Activated T-helper 17 cell treated with anti-CD3 and anti-CD28 coated beads, Interleukin-2, amount 50 U/mL, for 72 hours (primary cell): ENCODE measurements at places on chromosomes 13 and 19. TPM values are rescaled to one million over a fixed set of nuclear protein-coding genes. Genes with fewer than 3 reads are reported as not detected.

DNA sequence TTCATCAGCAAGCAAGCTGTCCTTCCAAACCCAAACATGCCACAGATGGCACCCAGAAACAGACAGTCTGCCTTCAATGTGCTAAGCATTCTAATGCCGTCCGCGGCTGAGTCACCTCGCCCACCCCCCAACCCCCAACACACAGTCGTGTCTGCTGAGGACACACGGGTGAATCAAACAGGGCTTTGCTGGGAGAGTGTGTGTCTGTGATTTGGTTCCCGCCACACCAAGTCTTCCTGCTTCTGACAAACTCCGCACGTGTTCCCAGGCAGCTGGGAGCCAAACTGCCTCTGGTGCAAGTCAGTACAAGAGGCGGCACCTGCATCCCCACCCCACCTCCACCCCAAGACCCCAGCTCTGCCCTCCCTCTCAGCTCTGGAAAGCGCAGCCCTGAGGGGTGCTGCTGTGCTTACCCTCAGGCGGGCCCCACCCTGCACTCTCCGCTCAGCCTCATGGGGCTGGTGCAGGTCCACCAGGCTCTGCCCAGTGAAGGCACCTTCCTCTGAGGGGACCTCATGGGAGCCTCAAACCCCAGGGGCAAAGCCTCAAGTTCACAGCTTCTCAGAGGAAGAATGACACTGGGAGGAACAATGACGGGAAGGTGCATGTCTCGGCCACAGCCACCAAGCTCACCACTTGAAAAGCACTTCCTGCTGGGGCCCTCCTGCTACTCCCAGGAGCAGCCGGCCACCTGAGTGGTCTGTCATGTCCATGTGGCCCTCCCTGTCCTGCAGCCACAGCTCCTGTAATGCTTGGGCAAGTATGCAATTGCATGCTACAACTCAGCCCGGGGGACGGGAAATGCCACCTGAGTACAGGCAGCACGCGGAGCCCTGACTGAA is 15.0 kb upstream of the SLC35E1 start:
- no peak for ATAC-seq

GRCh38 chr13:34207872-34208271 is 389.9 kb downstream of the RFC3 start:
- no peak for ATAC-seq

GRCh38 chr13:50365408-50366391 is 350.5 kb downstream of the KCNRG start:
- ATAC-seq, result peak; percentile 66

The ZNF91 gene
- total RNA-seq, result 23.7 TPM

- ATAC-seq, result no peak
Measured at GRCh38 chr19:2977746-2978138, 378 bp downstream of the TLE6 start.

The IZUMO1 gene
- total RNA-seq, result not detected

The C19orf81 gene
- not detected for total RNA-seq

DNA sequence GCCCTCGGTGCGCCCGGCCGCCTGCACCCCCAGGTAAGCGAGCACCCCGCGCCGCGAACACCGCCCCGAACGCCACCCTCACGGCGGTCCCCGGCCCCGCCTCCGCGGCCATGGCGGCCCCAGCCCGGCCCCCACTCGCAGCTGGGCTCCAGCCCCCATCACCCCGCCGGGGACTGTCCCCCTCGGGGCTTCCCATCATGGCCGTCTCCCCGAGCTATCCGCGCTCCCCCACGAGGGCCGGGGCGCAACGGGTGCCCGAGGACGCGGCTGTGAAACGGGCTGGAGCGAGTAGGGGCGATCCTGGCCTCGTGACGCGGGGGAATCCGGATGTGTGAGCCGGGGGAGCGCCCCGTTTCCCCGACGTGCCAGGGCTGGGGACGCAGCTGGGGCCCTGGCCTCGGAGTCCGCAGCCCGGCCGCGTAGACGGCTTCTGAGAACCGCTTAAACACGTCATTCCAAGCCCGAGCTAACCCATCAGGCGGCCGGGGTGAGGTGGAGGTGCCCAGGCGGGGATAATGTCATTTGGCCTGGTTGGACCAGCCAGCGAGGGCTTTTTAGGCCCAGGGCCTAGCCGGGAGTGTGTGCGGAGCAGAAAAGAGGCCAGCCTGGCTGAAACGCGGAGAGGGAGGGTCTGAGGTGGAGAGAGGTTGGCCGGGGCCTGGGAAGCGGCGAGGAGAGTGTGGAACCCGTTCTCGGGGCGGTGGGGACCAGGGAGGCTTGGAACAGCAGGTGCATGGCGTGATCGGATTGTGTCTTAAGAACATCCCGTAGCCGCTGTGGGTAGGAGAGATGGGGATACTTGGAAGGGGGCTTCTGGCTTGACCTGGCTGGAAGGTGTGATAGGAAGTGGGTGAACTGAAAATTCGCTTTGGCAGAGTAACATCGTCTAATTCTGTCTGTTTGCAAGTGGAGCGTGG is 550 bp downstream of the CERS4 start:
- peak; percentile 85 for ATAC-seq

The SHC2 gene
- not detected for total RNA-seq

The ZNF493 gene
- 10.4 TPM for total RNA-seq

DNA sequence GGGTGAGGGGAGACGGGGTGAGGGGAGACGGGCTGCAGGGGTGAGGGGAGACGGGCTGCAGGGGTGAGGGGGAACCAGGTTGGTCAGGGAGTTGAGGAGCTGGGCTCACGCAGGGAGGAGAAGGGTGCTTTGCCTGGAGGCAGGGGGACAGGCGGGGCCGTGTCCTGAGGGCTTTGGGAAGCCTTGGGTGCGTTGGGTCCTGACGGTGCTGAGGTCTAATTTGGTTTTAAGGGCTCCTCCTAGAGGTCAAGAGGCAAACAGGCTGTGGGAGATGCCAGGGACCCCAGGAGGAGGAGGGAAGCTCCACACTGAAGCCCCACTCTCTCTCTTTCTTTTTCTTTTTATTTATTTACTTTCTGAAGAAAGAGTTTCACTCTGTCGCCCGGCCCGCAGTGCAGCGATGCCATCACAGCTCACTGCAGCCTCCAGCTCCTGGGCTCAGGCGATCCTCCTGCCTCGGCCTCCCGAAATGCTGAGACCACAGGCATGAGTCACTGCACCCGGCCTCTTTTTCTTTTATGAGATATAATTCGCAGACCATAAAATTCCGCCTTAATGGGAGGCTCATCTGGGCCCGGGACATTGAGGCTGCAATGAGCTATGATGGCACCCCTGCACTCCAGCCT is 9.3 kb upstream of the MISP start:
- ATAC-seq, result no peak

DNA sequence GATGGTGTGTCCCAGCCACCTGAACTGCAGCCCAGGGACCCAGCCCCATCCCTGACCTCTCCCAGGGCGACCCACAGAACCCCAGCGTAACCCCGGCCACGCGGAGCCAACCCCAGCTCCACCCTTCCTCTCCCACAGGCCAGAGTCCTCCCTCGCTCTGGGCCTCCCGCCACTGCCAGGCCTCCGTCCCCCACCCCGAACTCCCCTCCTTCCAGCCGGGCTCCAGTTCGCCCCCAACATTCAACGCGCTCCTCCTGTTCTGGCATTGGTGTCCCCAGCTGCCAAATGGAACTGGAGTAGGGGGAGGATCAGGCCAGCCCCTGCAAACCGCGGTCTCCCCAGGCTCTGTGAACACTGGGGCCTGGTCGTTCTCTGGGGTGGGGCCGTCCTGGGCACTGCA is 7.4 kb downstream of the LINGO3 start:
- ATAC-seq, result no peak

GRCh38 chr13:82688400-82688994 is 1193.8 kb downstream of the SLITRK1 start:
- ATAC-seq, result peak; percentile 76

GRCh38 chr13:112513761-112514160 is 74.2 kb downstream of the TUBGCP3 start:
- ATAC-seq, result no peak

DNA sequence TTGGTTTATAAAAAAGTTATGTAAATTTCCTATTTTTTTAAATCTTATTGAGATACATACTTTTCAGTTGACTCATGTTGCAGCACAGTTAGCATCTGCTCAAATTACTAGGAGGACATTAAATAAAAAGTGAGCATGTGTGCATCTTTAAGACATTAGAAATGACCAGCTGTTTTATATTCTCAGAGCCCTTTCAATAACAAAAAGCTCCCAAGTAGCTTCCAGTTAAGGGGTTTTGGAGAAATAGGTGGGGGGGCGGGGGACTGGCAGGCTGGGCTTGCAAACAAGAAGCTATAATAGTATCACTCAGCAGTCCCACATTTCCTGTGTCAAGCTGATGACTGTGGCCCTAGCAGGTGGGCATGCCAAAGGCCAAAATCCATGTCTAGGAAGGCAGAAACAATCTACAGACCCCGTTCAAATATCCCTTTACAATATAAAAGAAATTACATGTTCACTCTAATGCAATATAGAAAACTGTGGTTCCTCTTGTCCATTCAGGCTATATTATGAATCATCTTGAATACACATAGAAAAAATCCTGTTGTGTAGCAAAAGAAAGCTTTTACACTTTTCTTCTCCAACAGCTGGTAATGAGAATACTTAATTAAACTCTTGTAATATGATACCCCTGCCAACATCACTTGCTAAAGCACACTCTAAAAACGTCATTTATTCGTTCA is 1713.2 kb upstream of the SLC10A2 start:
- no peak for ATAC-seq

GRCh38 chr13:99258946-99259345 is 767 bp upstream of the GPR18 start:
- peak; percentile 43 for ATAC-seq

- ATAC-seq, result no peak
Measured at GRCh38 chr13:68984688-68985319, 1122.8 kb upstream of the ATXN8OS start.

- ATAC-seq, result no peak
Measured at GRCh38 chr13:42567906-42568305, 6.0 kb upstream of the TNFSF11 start.

DNA sequence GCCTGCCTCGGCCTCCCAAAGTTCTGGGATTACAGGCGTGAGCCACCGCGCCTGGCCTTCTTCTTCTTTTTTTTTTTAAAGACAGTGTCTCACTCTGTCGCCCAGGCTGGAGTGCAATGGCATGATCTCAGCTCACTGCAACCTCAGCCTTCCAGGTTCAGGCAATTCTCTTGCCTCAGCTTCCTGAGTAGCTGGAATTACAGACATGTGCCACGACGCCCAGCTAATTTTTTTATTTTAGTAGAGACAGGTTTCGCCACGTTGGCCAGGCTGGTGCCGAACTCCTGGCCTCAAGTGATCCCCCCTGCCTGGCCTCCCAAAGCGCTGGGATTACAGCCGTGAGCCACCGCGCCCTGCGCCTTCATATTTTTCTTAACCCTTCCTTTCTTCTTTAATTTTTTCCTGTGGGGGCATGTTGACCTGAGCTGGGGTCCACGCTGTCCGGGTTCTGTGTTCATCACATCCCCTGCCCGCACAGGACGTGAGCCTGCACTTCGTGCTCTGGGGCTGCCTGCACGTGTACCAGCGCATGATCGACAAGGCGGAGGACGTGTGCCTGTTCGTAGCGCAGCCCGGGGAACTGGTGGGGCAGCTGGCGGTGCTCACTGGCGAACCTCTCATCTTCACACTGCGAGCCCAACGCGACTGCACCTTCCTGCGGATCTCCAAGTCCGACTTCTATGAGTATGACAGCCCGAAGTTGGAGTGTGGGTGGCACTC is 14.1 kb downstream of the PNPLA6 start:
- no peak for ATAC-seq

DNA sequence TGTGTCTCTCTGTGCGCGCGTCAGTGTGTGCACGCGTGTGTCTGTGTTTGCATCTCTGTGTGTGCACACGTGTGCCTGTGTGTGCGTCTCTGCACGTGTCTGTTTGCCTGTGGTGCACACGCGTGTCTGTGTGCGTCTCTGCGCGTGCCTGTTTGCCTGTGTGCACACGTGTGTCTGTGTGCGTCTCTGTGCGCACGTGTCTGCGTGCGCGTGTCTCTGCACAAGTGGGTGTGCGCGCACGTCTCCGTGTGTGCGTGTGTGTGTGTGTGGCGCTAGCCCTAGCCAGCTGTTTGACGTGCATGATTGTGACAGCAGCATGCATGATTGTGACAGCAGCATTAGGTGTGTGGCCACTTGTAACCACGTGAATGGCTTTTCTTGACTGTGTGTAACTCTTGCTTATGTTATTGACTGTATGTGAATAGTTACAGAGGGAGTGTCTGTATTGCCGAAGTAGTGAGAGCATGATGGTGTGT is 31.1 kb downstream of the ZNF146 start:
- ATAC-seq, result no peak

DNA sequence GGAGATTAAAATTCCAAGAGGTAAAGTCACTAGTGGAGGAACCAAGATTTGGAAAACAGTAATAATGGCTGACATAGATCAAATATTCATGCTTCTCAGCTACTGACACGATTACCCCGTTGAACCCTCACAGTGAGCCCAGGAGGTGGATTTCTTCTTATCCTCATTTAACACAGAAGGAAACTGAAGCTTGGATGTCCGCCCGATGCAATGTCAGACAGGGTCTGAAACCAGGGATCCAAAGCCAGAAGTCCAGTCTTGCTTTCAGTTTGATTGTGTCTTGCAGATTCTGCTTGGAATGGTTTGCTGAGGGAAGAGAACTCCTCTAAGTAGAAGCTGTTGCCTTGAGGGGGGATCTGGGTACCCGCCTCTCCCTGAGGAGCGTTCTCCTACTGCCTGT is 404.7 kb downstream of the KCNRG start:
- no peak for ATAC-seq

DNA sequence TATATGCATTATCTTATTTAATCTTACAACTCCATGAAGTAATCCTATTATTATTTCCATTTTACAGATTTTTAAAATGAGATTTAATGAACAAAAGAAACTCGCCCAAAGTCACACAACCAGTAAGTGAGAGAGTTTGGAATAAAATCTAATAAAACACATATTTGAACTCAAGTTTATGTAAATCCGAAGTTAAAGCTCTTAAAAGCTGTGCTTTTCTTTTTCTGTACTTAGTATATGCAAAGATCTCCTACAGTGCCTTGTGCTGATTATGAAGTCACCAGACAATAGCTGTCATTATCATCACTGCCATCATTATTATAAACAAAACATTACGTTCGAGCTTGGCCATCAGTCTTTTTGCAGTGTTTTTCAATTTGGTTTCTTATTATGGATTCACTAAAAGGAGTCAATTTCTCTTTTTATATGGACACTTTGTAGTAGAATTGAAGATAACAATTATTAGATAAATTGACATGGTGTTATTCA is 29.7 kb upstream of the ENOX1 start:
- ATAC-seq, result no peak

DNA sequence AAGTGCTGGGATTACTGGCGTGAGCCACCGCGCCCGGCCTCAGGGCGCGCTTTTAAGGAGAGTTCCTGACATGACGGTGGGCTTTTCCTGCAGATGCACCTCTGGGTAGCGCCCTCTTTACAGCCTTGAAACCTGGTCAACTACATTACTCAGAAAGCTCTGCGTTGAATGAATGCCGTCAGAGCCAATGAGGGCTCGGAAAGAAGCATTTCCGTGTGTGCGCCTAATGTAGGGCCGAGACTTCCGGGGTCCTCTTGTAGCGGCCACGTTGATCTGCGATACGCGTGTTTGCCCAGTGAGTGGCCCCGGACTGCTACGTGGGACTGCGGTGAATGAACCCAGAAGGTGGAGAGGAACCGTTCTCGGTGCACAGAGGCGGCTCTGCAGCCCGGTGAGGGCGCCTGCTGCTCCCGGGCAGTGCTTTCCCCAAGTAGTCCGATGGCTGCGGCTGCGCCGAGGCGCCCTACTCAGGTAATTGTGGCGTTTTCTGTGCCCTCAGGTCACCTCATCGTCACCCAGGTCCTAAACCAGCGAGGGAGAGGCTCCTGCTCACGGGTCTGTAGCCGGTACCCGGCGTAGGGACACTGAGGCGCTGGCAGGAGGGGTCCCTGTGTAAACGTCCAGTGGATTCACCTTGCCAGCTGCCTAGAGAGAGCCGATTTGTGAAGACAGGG is 4.9 kb upstream of the ZNF552 start:
- ATAC-seq, result peak; percentile 93

- no peak for ATAC-seq
Measured at GRCh38 chr13:64866331-64866730, 2363.8 kb downstream of the PCDH9 start.
